Posterior vena cava (tissue), 2 donors: ENCODE measurements at places on chromosomes 5 and 9.
A peak's percentile ranks its signal among the peaks of the same experiment; 100 is the strongest.

GRCh38 chr5:173970878-173971650 is 17.9 kb upstream of the C5orf47 start:
- DNase-seq = no peak

GRCh38 chr5:121462441-121462840 is 389.2 kb upstream of the FTMT start:
- DNase-seq = no peak

GRCh38 chr9:126327714-126328185 is 1.1 kb downstream of the MVB12B start:
- DNase-seq = no peak

GRCh38 chr9:116355153-116355921 is 201.7 kb downstream of the PAPPA start:
- DNase-seq = no peak

DNA sequence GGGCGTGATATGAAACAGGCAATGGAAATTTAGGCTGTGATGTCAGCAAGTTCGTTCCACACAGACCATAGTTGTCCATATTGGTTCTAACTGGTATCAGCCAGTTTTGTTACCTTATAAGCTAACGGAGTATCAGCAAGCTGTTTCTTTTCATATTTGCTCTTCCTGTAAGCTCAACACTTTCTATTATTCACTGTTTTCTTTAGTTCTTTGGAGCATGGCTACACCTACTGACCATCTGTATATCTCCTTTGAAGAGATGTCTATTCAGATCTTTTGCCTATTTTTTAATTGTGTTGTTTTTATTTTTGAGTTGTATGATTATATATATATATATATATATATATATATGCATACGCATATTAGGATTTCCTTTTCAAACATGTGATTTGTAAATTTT is 1057.2 kb upstream of the CDH10 start:
- DNase-seq = no peak

DNA sequence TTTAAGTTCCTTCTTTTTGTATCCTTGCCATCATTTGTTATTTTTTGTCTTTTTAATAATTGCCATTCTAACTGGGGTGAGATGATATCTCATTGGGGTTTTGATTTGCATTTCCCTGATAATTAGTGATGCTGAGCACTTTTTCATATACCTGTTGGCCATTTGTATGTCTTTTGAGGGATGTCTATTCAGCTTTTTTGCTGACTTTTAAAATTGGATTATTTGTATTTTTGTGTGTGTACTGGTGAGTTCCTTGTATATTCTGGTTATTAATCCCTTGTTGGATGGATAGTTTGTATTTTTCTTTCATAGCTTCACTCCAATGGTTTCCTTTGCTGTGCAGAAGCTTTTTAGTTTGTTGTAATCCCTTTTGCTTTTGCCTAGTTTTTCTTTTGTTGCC is 19.1 kb downstream of the RCL1 start:
- DNase-seq = no peak

DNA sequence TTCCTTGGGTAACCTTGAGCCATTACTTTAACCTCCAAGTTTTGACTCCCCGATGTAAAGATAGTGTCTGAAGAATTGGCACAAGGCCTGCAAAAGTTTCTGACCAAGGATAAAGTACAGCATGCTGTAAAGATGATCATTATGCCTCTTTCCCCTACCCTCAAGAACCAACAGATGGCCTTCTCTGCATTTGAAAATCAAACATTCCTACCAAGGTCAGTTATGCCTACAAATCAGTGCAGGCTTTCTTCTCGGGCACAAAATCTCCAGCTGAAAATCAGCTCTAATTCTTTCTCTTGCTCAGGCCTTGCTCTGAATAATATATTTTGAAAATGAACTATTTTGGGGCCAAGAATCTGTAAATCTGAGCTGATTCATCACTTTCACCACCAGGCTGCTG is 59.7 kb downstream of the PPP2R2B start:
- DNase-seq = no peak

DNA sequence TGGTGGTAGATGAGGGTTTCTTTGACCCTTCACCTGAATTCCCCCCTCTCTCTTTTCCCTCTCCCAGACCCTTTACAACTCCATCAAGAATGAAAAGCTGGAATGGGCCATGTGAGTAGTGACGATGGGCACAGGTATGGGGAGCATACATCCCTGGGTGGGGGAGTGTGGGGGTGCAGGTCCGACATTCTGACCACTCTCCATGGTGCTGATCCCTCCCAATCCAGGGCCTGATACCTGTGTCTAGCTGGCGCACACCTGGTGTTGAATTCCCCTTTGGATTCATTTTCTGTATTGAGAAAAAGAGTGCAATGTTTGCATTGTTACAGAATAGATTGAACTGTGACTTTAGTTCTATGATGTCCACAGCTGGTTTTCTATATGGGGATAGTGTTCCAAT is 40.0 kb downstream of the PSD2 start:
- DNase-seq = no peak

- DNase-seq = peak; percentile 20
Observed at GRCh38 chr9:114314256-114314867, 8.5 kb upstream of the ORM1 start.

DNA sequence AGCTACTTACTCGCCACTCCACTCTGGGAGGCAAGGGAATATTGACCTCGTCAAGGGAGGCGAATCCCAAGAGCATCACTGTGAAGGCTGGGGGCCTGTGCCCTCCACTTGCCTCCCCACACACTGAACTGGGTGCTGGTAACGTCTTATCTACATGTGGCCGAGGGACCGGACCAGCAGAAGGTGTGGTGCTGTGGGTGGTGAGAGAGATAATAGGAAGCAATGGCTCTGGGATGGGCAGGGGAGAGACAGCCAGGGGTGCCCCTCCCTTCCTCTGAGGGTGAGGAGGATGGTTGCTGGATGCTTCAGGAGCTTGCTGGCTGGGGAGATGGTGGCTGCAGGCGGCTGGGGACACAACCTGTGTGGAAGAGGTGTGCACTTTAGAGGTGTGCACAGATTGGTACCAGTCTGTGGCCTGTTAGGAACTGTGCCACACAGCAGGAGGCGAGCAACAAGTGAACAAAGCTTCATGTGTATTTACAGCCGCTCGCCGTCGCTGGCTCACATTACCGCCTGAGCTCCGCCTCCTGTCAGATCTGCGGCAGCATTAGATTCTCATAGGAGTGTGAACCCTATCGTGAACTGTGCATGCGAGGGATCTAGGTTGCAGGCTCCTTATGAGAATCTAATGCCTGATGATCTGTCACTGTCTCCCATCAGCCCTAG is 100.3 kb downstream of the ENTREP1 start:
- DNase-seq = no peak

DNA sequence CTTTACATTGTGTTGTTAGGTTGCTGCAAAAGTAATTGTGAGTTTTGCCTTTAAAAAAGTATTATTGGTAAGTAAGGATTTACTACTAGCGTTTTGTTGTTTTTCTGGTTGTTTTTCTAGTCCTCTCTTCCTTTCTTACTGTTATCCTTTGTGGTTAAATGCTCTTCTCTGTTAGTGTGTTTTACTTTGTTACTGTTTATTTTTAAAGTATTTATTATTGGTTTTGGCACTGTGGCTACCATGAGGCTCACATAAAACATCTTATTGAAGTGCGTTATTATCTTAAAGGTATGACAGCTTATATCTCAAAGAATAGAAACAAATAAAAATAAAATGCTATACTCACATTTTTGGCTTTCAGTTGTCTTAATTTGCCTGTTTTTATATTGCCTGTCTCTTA is 17.6 kb downstream of the DMXL1 start:
- DNase-seq = no peak

- no peak for DNase-seq
Observed at GRCh38 chr5:163379298-163380155, 57.9 kb upstream of the CCNG1 start.

GRCh38 chr5:170269579-170269978 is 28.0 kb downstream of the LCP2 start:
- DNase-seq = no peak

DNA sequence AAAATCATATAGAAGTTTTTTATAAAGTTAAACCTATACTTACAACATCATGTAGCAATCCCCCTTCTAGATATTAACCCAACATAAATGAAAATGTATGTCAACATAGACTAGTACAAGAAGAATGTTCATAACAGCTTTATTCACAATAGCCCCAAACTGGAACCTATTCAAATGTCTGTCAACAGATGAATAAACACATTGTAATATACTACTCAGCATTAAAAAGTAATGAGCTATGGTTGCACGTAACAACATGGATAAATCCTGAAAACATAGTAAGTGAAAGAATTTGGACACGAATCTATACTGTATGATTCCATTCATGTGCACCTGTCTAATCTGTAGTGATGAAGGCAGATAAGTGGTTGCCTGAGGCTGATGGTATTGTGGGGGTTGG is 73.9 kb downstream of the CSNK1G3 start:
- no peak for DNase-seq
